ENCODE measurements at places on chromosomes 7 and 10.

GRCh38 chr10:58347967-58348366, 13.2 kb downstream of the UBE2D1 start:
- no peak for DNase-seq

GRCh38 chr7:34236839-34237492, 331.6 kb downstream of the BMPER start:
- no peak for DNase-seq

- no peak for DNase-seq
These were observed 325.7 kb downstream of the GATA3 start for GRCh38 chr10:8379906-8380832.

GRCh38 chr7:100212631-100213286, 7.0 kb upstream of the PVRIG start:
- DNase-seq = no peak

DNA sequence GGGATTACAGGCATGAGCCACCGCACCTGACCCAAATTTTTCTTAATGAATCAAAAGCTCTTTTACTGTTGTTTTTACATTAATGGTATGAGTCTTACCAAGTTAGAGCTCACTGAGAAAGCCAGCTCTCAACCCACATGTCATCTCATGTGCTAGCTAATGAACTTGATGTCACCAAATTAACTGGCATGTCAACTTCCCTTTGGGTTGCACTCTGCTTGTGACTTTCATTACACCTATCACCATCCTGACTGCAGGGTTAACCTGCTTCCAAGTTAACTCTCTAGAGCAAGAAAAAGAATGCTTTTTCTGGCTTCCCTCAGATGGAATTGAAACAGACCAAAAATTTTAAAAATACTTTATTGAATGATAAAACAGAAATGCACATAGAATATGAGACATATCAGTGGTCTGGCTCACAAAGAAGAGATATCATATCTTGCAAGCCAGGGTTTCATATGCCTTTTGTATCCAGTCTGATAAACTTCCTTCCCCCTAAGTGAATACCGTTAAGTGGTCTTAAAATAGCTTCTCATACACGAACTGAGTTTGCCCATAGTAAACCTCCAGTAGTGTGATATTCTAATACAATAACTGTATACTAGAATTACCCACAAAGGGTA, 42.9 kb upstream of the TRIM24 start:
- DNase-seq = no peak

- no peak for DNase-seq
These were observed 600.5 kb upstream of the MGMT start for GRCh38 chr10:128866551-128866950.

- no peak for DNase-seq
These were observed 386.3 kb downstream of the TNS3 start for GRCh38 chr7:47195641-47196040.

DNA sequence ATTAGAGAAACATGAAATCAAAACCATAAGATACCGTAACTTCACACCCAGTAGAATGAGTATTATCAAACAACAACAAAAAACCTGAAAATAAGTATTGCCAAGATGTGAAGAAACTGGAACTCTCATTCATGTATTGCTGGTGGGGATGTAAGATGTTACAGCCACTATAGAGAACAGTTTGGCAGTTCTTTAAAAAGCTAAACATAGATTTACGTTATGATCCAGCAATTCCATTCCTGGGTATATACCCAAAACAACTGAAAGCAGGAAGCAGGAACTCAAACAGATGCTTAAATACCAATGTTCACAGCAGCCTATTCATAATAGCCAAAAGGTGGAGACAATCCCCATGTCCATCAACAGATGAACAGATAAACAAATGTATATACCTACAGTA, 72.5 kb downstream of the NT5C2 start:
- no peak for DNase-seq

GRCh38 chr7:157565201-157565626, 228.4 kb downstream of the DNAJB6 start:
- no peak for DNase-seq

DNA sequence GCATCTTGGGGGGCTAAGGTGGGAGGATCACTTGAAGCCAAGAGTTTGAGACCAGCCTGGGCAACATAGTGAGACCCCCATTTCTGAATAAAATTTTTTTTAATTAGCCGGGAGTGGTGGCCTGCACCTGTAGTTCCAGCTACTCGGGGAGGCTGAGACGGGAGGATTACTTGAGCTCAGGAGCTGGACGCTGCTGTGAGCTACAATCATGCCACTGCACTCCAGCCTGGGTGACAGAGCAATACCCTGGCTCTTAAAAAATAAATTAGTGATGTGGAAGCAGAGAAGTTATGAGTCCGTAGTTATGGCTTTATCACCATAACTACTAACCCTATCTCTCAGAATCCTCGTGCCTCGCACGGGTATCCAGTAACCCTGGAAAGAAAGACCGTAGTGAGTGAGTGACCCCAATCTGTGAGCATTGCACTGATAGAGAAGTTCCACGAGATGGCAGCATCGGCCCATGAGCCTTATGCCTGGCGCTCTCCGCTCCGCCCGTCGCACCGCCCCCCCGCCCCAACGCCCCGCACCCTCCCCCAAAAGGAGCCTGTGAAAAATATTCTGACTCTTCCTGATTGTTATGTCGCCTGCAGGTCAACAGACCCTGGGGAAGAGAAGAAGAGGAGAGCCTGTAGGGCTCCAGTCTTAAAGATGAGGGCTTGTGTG, 4.9 kb upstream of the SLC29A3 start:
- no peak for DNase-seq

DNA sequence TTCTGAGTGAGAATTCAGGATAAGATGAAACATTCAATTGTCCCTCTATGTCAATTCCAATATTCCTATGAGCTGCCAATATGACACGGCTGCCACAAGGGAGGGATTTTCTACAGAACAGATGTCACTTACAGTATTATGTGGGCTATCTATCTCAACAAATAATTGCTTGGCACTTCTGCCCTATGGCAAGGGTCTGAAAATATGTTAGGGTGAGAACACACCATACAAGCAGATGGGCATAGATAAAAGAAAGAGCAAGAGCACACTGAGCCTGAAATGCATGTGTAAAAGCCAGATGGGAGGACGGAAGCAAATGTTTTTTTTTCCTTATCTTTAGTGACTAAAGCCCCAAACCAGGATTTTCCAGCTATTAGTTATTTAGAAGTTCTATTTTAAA, 70.1 kb upstream of the TFEC start:
- no peak for DNase-seq

DNA sequence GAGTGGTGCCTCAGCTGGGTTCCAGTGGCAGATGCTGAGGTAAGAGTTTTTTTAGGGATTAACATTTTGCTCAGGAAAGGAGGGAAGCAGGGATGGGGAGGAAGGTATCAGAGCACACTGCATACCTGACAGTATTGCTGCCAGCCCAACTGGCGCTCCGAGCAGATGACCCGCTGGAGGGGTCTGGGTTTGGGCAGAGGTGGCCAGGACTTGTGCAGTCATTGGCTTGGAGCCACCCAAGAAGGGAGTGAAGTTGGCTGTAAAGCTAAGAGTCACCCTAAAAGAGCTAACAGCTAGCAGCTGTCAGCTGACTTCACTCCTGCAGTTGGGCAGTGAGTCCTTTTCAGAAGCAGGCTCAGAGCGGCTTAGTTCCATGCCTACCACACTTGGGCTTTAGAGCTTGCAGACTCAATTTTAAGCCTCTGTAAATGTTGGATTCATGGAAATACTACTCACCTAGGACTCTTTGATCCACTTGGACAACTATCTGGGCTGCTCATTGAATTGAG, 5.8 kb upstream of the ARHGAP22 start:
- no peak for DNase-seq

- no peak for DNase-seq
These were observed 194.0 kb upstream of the MGMT start for GRCh38 chr10:129272866-129273650.

DNA sequence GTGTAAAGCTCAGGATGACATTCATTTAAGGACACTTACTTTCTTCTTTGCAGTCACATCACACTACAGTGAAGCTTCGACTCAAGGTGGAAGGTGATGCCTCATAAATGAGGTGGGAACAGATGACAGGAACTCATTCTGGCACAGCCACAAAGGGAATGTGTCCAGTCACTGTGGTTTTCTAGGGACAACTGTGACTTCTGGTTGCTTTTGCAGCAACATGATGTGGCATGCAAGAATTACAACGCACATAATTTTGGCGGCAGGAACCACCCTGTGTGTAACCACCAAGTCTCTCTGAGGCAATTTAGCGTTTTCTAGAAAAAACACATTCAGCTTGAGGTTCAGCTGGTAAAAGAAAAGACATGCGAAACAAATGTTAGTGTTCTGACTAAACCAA, 32.0 kb upstream of the FERD3L start:
- DNase-seq = no peak

DNA sequence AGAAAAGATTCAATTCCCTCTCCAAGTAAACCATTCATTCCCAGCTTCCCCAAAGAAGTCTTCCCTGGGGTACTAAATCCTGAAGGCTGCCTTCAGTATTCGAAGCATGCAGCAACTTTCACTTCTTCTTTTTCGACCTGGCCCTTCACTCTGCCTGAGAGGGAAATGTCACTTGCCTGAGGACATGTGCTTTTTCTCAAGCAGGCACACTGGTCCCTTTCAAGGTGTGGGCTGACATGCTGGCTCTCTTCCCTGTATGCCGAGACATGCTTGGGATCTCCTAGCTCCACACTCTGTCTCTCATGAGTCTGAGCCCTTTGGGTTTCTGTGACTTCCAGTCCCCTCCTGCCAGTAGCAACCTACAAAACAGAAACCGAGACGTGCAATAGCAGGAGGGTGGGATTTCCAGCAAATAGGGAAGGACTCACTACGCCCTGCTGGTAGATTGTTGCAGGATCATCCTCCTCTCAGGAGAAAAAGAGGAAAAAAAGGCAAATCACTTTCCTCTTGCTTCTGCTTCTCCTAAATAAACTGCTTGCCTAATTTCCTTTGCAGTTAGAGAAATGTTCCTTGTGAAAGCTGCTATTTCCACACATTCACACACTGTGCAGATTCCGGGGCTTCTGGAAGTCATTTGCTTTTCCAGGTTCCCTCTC, 33.5 kb downstream of the FIGNL1 start:
- DNase-seq = no peak

- DNase-seq = no peak
These were observed 1.8 kb downstream of the CAMK2B start for GRCh38 chr7:44323381-44324203.

DNA sequence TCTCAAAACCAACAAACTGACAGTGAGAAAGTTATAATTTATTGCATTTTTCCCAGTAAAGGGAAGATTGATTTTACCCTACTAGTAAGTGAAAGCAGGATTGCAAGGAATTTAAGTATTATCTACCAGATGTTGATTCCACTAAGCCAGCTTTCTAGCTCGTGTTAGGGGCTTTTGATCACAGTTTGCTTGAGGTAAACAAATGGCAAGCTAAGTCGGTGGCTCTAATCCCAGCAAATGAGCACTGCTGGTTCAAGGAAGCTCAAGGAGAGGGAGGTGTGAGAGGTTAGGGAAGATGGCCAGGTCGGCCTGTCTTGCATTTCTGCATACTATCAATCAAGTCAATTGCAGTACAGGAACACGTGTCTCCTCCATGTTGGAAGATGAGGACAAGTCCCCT, 448.7 kb upstream of the POM121L12 start:
- DNase-seq = no peak

DNA sequence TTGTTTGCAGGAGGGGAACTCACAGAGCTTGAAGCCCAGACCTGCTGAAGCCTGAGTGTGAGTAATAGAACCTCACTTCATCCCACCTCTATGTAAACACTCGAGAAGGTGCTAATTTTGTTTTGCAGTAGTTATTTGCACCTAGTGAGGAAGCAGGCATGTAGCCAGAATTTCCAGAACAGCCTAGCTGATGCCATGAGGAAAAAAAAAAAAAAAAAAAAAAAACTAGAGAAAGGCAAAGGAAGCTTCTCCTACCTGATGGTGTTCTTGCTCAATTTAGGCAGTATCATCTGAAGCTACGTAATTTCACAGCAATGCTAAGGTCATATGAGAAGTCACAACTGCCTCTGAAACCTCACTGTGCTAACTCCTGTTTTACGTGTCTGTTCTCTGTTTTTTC, 13.6 kb upstream of the GPR37 start:
- DNase-seq = no peak

GRCh38 chr7:93920496-93921182, 896 bp upstream of the GNG11 start:
- no peak for DNase-seq

DNA sequence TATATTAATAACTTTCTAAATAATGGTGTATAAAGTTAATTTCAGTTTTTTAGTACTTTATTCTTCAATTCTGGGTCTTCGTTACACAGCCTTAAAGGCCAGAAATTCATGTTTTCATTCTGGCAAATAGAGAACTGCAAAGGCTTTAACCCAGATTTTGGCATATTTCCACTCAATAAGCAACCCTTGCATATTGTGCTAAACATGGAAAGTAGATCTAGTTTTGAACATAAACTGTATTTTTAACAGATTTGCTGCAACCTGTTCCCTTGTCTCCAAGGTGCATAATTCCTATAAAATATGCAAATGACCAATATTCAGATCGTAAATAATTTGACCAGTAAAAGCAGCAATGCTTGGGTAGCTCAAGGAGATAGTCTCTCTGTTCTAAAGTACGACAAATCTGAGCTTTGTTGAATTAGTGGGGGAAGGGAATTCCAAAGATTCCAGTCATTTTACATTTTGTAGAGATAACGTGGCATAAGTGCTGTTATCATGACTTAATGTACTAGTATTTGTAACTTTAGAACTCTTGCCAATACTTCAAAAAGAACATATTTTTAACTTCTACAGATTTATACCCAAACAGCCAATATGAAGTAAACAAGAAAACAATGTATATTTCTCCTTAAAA, 46.4 kb upstream of the RSBN1L start:
- DNase-seq = no peak

GRCh38 chr10:97852840-97853405, 3.3 kb downstream of the GOLGA7B start:
- DNase-seq = no peak

- DNase-seq = no peak
These were observed 5.7 kb downstream of the ZNF92 start for GRCh38 chr7:65379318-65379717.

DNA sequence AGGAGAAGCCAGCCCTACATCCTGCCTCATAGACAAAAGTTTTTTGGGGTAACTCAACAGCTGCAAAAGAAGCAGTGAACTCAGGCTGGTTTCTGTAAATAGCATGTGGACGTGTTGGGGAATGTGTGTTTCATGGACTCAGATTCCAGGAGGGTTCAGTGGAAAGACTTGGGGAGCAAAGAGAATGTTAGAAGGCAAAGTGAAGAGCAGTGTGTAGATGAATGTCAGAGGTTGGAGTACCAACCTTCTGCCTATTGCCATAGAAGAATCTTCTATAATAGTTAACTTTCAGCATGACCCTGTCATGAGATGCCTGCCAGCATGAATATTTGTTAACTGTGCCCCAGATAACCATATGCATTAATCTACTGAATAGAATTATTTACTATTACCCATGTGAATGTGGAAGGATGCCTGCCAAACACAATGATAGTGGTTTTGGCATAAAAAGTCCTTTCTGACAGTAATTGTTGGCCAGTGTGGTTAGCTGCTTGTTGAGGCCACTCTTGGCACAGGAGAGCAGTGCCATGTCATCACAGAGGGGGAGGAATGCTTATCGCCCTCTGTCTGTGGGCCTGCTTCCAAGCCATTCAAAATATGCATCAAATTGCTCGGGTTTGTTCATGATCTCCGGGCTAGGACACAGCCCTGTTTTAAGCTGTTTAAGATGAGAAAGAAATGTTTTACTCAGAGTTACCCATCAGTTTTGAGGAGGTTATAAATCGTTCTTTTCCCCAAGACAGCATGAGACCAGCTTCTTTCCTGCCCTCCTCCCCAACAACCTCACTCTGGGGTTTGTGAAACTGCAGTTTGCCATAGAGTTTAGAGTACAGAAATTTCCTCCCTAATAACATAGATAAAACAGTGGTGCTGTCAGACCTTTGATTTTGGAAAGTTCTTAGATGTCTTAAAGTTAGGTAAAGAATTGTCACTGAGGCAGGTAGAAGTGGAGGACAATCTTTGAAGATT, 165.3 kb downstream of the WNT2 start:
- no peak for DNase-seq

All from glutamatergic neuron (in vitro differentiated cells).